ENCODE measurements at places on chromosomes 3 and 15.

- no peak for DNase-seq
- no peak overlapping the region for H3K4me3 ChIP-seq
- 0 out of 2 replicates have a peak, but pooled peaks cover 3% of the 10 kb centered on the region for H3K4me1 ChIP-seq
- no peak overlapping the region for H3K27ac ChIP-seq
Observed at GRCh38 chr15:50044406-50044805, 74.6 kb downstream of the ATP8B4 start.

DNA sequence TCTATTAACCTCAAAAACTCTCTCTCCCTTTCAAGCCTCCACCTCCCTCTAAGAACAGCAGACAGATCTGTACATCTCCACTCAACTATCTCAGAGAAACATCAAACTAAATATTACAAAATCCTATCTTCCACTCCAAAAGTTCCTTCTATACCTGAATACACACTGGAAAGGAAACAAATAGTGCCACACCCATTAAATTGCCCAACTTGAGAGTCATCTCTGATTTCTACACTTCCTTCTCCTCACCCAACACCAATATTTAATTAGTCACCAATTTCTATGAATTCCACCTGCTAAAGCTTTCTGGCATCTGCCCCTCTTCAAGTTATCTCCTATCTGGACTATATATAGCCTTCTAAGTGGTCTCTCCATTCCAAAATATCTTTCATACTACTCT is 65.8 kb downstream of the PEAK1 start:
- H3K27me3 ChIP-seq: no peaks in the 10 kb centered on the region
- H3K27ac ChIP-seq: no peak overlapping the region
- no peak overlapping the region for H3K4me3 ChIP-seq
- H3K4me1 ChIP-seq: peaks cover 11% of the 10 kb centered on the region

DNA sequence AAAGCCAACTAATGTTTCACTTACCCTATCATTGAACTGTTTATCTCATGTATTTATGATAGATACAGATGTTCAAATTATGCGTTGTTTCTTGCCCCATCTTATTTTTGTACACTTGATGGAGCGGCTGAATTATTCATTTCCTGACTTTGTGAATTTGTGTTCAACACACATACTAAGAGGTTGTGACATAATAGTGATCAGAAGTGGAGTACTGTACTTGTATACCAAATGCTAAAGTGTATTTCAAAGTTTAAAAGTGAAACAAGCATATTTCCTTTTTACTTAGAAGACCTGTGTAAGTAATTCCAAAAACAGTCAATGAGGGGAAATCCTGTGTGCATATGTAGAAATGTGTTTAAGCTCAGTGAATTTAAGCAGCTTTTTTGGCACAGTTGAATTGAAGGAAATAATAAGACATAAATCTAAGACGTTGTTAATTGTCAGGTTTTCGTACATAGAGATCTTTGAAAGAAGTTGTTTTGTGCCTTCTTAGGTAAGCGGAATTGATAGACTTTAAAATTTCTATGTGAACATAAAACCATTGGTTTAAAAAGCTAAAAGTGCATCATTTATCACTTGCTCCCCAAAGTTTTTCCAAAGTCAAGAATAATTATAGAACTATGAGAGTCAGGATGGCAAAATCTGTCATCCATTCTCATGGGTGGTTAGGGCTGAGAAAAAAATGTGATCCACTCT is 1.9 kb downstream of the NFKBIZ start:
- H3K27me3 ChIP-seq: no peaks in the 10 kb centered on the region
- peaks cover 59% of the 10 kb centered on the region for H3K36me3 ChIP-seq
- H3K4me3 ChIP-seq: peak overlapping the region; percentile 98
- peak; percentile 21 for DNase-seq
- peaks cover 23% of the 10 kb centered on the region for H3K4me1 ChIP-seq

DNA sequence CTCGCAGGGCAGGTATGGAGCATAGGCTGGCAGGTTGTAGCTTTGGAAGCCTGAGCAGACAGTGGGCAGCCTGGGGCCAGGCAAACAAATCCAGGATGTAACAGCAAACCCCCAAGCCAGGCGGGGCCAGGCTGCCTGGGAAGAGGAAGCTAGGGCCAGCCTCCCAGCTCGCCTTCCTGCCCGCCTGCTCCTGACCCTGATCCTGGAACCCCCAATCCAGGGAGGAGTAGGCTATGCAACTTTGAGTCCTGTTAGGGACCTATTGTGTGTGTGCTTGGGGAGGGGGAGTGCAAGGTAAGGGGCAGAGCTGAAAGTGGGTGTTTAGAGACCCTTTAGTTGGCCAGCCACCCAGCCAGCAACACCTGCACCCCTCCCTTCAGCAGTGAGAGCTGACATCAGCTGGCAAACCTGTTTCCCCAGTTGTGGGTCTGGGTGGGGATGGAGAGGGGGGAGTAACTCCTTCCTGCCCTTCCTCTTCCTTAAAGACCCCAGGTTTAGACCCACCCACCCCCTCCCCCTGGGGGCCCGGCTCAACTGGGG is 2.5 kb downstream of the NBEAL2 start:
- peak overlapping the region; percentile 75 for H3K27ac ChIP-seq
- no peaks in the 10 kb centered on the region for H3K27me3 ChIP-seq
- peaks cover 36% of the 10 kb centered on the region for H3K4me1 ChIP-seq
- H3K4me3 ChIP-seq: peak overlapping the region; percentile 48

DNA sequence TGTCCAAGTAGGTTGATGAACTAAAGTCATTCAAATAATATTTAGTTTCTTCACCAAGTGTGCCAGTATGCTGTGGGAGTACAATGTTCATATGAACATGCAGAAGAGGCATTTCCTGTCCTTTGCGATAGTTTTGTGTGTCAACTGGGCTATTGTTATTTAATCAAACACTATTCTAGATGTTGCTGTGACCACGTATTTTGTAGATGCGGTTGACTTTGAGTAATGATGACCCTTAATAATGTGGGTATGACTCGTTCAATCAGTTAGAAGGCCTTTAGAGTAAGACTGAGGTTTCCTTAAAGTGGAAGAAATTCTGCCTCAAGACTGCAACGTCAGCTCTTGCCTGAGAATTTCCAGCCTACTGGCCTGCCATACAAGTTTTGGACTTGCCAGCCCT is 470.7 kb upstream of the CBLB start:
- no peak overlapping the region for H3K27ac ChIP-seq
- H3K4me3 ChIP-seq: no peak overlapping the region
- DNase-seq: peak; percentile 52
- no peaks in the 10 kb centered on the region for H3K27me3 ChIP-seq
- peaks cover 43% of the 10 kb centered on the region for H3K4me1 ChIP-seq

- peaks cover 28% of the 10 kb centered on the region for H3K4me1 ChIP-seq
- no peaks in the 10 kb centered on the region for H3K27me3 ChIP-seq
- peak within 1 kb of the TSS; percentile 85 for H3K27ac ChIP-seq
- peak; percentile 85 for DNase-seq
- H3K36me3 ChIP-seq: 0 out of 2 replicates have a peak, but pooled peaks cover 6% of the 10 kb centered on the region
- peak within 1 kb of the TSS; percentile 82 for H3K4me3 ChIP-seq
Observed at GRCh38 chr3:56683122-56683817, at the start of gene TASOR. Gene TASOR (minus strand): TSS chr3:56683265. CDS start chr3:56683006, 259 bp downstream.

DNA sequence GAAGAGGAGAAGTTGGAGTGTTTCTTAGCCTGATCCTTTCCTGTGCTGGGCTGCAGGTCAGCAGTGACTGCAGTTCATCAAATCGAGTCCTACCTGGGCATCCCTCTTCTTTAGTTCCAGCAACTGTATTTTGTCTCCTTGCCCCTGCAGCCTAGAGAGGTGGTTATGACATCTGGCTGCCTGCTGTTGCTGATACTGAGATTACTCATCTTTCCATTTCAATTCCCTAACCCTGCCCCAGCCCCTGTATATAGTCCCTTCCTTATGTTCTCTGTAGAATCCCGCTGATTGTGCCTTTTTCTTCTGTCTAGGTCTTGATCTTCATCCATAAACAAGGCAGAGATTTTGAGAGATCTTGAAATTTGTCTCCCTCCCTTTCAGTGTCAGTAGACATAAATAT is 393.3 kb downstream of the EDEM1 start:
- peaks cover 6% of the 10 kb centered on the region for H3K4me1 ChIP-seq
- H3K27ac ChIP-seq: no peak overlapping the region
- no peaks in the 10 kb centered on the region for H3K27me3 ChIP-seq

GRCh38 chr3:183131186-183131725 is 31.3 kb downstream of the LAMP3 start:
- peak overlapping the region; percentile 66 for H3K27ac ChIP-seq
- no peak for DNase-seq
- no peaks in the 10 kb centered on the region for H3K27me3 ChIP-seq

GRCh38 chr3:188084752-188085583 is 69.0 kb upstream of the LPP start:
- no peaks in the 10 kb centered on the region for H3K36me3 ChIP-seq
- H3K4me1 ChIP-seq: no peaks in the 10 kb centered on the region
- H3K4me3 ChIP-seq: no peak overlapping the region
- no peak for DNase-seq
- no peak overlapping the region for H3K27ac ChIP-seq

- no peaks in the 10 kb centered on the region for H3K27me3 ChIP-seq
- no peak for DNase-seq
- no peak overlapping the region for H3K4me3 ChIP-seq
- H3K4me1 ChIP-seq: no peaks in the 10 kb centered on the region
Observed at GRCh38 chr3:134216191-134216764, 34.4 kb downstream of the RYK start.
